Fibroblast of skin of left quadriceps (primary cell): ENCODE measurements at places on chromosomes 3 and 15.

GRCh38 chr3:15324379-15324808, 8.0 kb downstream of the SH3BP5 start:
- DNase-seq, result no peak

- no peak for DNase-seq
Measured at GRCh38 chr3:127209155-127209839, 16.4 kb downstream of the PRR23E start.

GRCh38 chr3:123385981-123386380, 62.9 kb downstream of the ADCY5 start:
- no peak for DNase-seq

DNA sequence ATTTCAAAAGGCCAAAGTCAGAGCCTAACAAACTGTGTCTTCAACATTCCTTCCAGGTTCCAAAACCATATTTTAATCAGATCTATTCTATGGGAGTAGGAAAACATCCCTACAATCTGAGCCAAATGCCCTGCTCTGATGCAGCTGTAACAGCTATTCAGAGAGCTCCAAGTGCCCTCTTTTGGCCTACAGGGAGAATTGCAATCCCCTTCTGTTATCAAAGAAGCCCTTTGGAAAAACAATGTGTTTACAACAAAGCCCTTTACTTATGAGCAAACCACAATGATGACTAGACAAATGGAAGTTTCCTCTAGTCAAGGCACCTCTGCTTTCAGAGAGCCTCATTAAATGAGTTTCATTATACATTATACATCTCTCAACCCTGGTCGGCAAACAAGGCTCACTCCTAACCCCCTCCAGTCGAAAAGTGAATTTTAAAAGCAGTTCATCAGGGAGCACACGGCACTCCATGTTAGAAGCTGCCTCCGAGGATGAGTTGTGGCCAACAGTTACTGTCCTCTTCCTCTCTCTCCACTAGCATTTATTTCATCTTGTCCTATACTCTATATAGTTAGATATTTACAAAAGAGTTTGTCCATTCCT, 42.6 kb upstream of the TMCO5A start:
- no peak for DNase-seq

- no peak for DNase-seq
Measured at GRCh38 chr3:4866866-4867265, 112.4 kb upstream of the BHLHE40 start.

DNA sequence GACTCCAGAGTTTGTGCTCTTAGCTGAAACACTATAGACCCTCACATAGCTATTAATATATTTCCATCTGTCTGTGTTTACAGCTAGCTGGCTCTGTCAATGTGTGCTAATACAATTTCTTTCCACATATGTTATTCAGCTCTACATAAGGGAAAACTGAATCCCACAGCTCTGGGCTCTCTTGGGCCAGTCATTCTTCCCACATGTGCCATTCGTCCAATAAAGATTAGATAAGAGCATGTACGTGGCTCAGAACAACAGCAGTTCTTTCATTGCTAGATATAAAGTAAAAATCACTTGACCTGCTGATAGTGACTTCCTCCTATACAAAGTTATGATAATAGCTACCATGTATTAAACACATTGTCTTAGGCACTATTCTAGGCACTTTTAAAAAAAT, 2.8 kb upstream of the ILDR1 start:
- DNase-seq, result no peak

GRCh38 chr15:33442449-33442848, 131.7 kb downstream of the RYR3 start:
- no peak for DNase-seq

DNA sequence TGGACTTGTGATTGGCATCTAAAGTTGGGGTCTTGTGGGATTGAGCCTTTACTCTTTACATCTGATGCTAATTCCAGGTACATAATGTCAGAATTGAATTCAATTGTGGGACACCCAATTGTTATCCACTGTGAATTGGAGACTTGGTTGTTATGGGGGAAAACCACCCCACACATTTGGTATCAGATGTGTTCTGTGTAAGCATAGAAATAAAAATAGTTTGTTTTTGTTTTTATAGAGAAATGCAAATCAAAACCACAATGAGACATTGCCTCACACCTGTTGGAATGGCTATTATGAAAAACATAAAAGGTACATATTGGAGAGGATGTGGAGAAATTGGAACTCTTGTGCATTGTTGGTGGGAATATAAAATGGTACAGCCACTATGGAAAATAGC, 58.5 kb downstream of the CPA3 start:
- no peak for DNase-seq

- DNase-seq, result no peak
Measured at GRCh38 chr3:181458857-181459256, 252.9 kb upstream of the SOX2 start.

DNA sequence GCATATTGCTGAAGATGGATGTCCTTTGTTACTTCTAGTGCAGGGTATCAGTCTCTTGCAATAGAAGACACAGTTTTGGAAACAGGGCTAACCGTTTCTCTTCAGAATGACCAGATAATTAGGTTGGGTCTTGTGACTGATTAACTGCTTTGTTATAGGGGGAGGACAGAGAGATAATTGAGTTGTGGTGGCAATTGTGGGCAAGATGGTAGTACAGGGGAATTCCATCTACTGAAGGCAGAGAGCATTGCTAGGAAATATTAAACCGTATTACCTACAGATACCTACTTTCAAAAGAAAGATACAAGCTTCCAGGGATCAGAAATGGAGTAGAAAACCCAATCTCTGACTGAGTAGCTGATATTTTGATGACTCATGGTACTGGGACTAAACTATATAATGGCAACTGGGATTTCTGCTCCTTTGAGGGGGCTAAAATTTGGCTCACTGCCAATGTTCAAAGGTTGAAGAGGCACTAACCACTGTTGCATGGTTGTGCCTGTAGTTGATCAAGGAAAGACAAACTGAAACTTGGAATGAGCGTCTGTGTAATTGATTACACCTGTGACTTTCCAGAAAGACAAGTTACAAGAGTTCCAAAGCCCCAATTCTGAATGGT, 4.2 kb downstream of the PRR23B start:
- no peak for DNase-seq

GRCh38 chr15:94056314-94056713, 175.0 kb upstream of the MCTP2 start:
- DNase-seq, result peak; percentile 71

DNA sequence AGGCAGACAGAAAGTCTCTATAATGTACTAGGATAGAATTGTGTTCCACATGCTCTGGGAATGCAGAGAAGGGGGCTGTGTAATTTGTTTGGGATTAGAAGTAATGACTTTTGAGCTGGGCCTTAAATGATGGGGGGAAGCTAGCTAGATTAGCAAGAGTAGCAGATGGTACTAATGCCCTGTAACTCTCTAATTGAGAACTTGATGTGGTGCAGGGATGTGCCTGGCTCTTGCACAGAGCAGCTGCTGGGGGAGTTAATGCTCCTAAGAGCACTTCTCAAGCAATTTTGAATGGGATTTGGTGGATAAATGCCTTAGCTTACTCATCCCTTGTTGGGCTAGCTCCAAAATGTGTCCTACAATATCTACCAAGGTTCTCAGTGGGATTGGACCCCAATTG, 12.4 kb upstream of the SYN2 start:
- DNase-seq, result no peak

DNA sequence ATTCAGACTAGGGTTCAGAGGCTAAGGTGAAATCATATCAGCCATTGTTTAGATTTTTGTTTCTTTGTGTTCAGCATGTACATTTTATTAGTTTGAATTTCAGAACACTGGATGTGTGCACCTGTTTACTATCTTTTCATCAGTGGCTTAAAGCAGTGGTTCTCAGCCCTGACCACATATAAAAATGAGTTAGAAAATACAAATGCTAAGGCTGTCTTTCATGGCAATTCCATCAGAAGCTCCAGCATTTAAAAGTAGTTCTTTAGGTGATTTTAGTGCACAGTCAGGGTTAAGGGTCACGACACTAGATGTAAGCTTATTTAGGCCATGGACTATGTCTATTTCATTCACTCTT, 213.5 kb downstream of the NECTIN3 start:
- no peak for DNase-seq

- no peak for DNase-seq
Measured at GRCh38 chr3:37892927-37893600, 31.4 kb downstream of the CTDSPL start.
